ENCODE measurements at places on chromosomes 16 and 17.

GRCh38 chr16:57863434-57864160 is 61.3 kb upstream of the KIFC3 start:
- no peak for DNase-seq

GRCh38 chr16:55842369-55843104 is 9.6 kb upstream of the CES1 start:
- DNase-seq, result no peak

DNA sequence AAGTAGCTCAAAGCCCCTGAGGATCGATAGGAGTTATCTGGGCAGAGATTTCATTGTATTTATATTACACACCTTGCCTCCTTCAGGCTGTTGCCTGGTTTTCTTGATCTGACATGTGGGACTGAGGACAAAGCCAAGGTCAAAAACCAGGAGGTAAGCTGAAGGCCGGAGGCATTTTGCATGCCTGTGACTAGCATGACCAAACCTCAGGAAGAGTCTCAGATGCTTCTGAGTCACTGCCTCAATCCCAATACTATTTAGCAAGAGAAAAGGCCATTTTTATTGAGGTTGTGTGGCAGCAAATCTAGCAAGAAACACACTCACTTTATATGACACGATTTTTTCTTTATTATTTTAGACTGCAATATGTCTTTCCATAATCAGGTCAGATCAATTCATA is 968.1 kb downstream of the CDH11 start:
- no peak for DNase-seq

GRCh38 chr17:35568561-35568960 is 7.9 kb upstream of the SLFN14 start:
- peak; percentile 35 for DNase-seq

DNA sequence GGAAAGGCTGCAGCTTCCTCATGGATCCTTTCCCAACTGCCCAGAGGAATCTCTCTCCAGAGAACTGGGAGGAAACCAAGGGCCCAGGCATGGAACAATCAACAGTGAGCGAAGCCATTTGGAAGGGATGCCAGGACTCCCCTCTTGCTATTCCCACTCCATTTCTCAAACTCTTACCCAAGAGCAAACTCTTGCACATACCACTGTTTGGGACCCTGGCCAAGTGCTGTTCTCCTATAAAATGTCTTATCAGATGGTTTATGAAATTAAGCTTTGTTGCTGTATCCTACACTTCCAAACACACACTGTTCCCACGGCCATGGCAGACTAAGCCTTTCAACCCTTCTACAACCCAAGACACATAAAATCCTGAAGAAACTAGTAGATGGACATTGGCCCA is 48.3 kb upstream of the AXIN2 start:
- no peak for DNase-seq
